ENCODE measurements at places on chromosomes 12 and 14.

GRCh38 chr14:40204441-40205175 lies 772.4 kb upstream of the FBXO33 start:
- DNase-seq: peak; percentile 10

GRCh38 chr12:1050059-1050707 lies 59.2 kb downstream of the ERC1 start:
- no peak for DNase-seq

- DNase-seq: no peak
Measured at GRCh38 chr14:49286257-49286983, 299.8 kb downstream of the RPS29 start.

GRCh38 chr12:52358575-52359350 lies 8.5 kb downstream of the KRT85 start:
- DNase-seq: no peak

DNA sequence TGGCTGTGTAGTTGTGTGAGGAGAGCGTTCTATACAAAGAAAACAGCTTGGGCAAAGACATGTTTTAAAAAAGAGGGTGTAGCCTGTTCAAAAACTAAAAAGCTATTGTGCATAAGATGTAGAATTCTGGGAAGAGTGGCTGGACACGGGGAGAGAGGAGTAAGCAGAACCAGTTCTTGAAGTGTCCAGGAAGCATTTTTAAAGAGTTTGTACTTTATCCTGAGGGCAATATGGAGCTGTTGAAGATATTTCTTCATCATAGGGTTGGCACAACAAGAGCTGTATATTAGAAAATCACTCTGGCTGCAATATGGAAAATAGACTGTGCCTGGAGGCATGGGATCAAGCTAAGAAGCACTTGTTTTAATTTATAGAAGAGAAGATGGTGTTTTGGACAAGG lies 458.9 kb upstream of the LMO3 start:
- DNase-seq: no peak

DNA sequence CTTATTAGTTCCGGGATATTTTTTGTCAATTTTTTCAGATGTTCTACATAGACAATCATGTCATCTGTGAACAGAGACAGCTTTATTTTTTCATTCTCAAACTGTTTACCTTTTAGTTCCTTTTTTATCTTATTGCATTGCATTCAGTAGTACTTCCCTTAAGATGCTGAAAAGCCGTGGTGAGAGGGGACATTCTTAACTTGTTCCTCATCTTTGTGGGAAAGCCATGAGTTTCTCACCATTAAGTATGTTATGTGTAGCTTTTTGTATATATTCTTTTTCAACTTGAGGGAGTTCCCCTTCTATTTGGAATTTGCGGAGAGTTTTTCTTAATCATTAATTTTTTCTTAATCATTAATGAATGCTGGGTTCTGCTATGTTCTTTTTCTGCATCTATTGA lies 1727.1 kb upstream of the SEL1L start:
- no peak for DNase-seq

DNA sequence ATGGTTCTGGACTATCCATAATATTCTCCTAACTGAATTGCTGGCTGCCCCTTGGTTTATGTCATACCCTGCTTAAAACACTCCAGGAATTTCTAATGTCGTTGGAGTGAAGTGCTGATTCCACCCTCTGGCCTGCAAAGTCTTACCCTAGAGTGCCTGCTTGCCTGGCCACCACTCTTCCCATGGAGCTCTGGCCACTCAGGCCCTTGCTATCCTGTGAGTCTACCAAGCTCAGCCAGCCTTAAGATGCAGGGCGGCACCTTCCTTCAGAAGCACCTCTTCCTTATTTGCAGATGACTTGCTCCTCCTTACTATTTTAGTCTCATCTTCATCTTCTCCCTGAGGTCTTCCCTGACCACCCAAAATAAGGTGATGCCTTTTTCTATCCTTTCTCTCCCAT lies 35.3 kb downstream of the SLC6A15 start:
- no peak for DNase-seq

GRCh38 chr12:63814146-63814772 lies 30.2 kb upstream of the SRGAP1 start:
- no peak for DNase-seq

- no peak for DNase-seq
Measured at GRCh38 chr12:95951515-95951914, 8.4 kb downstream of the AMDHD1 start.

GRCh38 chr12:30457621-30458289 lies 237.9 kb downstream of the IPO8 start:
- peak; percentile 34 for DNase-seq

DNA sequence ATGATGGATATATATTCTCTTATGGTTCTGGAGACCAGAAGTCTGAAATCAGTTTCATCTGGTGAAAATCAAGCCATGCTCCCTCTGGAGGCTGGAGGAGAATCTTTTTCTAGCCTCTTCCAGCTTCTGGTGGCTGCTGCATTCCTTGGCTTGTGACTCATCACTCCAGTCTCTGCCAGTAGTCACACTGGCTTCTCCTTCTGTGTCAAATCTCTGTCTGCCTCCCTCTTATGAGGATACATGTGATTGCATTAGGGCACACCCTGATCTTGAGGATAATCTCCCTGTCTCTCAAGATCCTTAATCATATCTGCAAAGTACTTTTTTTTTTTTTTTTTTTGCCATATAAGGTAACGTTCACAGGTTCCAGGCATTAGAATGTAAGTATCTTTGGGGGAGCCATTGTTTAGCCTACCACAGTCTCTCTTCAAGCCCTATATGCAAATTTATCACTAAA lies 17.7 kb downstream of the DNAL1 start:
- peak; percentile 87 for DNase-seq

GRCh38 chr12:8077207-8077606 lies 4.9 kb upstream of the NECAP1 start:
- DNase-seq: no peak

GRCh38 chr14:99688629-99689028 lies 4.5 kb downstream of the CYP46A1 start:
- DNase-seq: no peak
